Lung (tissue), 17 donors: ENCODE measurements at places on chromosomes 4 and X. TPM values are rescaled to one million over a fixed set of nuclear protein-coding genes. Genes with fewer than 3 reads are reported as not detected.

The SERTM2 gene
- 0.02 TPM for polyA plus RNA-seq

DNA sequence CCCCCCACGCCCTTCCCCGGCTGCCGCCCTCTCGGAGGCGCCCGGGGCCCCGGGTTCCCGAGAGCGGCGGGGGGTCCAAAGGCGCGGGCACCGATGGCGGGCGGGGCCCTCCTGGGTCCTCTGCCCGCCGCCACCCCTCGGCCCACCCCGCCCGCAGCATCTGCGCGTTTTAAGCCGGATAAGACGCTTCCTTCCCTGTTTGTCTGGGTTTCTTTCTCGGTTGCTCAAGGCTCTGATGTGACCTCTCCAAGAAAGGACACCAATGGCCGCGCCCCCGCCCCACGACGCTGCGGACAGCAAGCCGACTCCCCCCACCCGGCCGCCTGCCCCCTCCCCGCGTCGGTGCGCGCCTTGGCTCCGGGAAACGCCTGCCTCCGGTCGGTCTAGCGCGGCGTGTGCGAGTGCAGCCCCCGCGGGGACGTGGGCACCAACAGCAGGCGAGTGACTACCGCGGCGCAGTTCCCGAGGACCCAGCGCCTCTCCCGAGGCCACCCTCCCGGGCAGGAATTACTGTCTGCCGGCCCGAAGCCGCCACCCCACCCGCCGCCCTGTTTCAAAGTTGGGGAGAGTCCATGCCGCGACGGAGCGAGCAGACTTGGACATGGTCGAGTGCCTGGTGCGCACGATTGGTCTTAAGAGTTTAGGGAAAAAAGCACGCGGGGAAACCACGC, 21.1 kb upstream of the HMX1 start:
- DNase-seq, result no peak

The SMR3B gene
- polyA plus RNA-seq, result not detected

The RPA4 gene
- 0.30 TPM for polyA plus RNA-seq

GRCh38 chrX:136635235-136635634, 12.7 kb upstream of the CD40LG start:
- no peak for DNase-seq

GRCh38 chrX:3250966-3251365, 95.5 kb downstream of the MXRA5 start:
- no peak for DNase-seq

The SASH3 gene
- polyA plus RNA-seq, result 90.1 TPM

The PPBP gene
- 1.9 TPM for polyA plus RNA-seq

- peak; percentile 61 for DNase-seq
Observed at GRCh38 chr4:143406523-143406922, 69.8 kb downstream of the GAB1 start.

DNA sequence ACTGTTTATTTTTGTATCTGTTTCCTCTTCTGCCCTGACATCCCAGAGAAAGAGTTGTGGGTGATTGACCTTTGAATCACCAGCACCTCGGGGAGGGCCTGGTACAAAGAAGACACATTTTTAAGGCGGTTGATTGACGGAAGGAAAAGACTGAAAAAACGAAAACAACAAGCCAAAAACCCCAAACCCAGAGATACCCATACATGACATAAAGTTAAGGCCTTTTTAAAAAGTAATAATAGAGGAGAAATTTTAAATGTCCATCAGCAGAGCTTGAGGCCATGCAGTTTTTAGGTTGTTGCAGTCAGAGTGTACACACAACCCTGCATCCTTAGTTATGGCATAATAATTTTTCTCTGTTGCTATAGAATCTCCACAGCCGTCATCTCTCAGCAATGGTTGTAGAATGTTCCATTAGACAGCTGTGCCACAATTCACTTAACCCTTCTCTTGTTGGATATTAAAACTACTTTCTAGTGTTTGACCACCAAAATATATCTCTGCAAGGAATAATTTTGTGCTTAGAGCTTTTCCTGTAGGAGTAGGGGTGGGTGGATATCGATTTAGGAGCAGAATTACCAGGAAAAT, 110.2 kb downstream of the GNL3L start:
- DNase-seq, result no peak

GRCh38 chrX:46575586-46575985, 2.0 kb downstream of the CHST7 start:
- no peak for DNase-seq

- no peak for DNase-seq
Observed at GRCh38 chrX:70434914-70435586, 9.6 kb upstream of the DLG3 start.
